Activated CD4-positive, CD25-positive, alpha-beta regulatory T cell (primary cell): ENCODE measurements at places on chromosomes 5 and 9.

GRCh38 chr9:135303865-135304499, 175.6 kb upstream of the PPP1R26 start:
- no peak for DNase-seq

- DNase-seq: no peak
Measured at GRCh38 chr9:130172161-130172857, at the start of gene NCS1. TSS of gene NCS1 (plus strand) at chr9:130172404. CDS start at chr9:130172664, 260 bp downstream.

GRCh38 chr5:174655351-174655750, 69.0 kb upstream of the MSX2 start:
- no peak for DNase-seq

- DNase-seq: no peak
Measured at GRCh38 chr5:115623658-115624057, 2.2 kb downstream of the TMED7 start.

GRCh38 chr5:31415009-31415923, 116.6 kb downstream of the DROSHA start:
- no peak for DNase-seq

DNA sequence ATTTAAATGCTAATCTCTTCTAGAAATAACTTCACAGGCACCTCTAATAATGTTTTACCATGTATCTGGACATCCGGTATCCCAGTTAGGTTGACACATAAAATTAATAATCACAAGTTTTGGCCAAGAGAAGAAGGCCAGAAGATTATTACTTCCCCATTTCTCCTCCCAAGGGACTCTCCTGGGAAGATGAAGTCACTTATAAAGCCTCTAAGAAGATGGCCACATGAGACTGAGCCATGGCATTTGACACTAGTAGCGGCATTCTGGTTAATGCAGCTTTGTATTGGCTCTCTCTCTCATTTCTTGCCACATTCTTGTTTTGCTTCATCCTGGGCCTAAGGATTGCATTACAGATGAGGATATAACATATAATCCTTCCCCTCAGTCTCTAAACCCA, 34.5 kb upstream of the RASA1 start:
- no peak for DNase-seq

GRCh38 chr9:116360016-116360415, 206.4 kb downstream of the PAPPA start:
- DNase-seq: no peak

DNA sequence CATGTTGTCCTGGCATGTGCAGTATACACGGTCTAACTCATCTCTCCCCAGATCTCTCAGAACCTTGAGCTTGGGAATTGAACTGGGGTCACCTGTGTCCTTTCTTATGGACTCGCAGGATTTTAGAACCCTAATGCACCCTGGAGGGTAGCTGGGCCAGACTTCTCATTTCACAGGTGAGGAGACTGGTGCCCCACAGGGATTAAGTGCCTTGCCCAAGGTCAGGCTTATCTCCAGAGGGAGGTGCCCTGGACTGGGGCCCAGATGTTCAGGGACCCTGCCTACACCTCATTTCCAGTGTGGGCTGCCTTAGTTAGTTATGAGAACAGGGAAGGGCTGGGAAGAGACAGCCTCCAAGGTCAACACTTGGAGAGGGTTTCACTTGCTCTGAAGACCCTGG, 4.0 kb upstream of the NUP214 start:
- no peak for DNase-seq

GRCh38 chr5:76724871-76725270, 8.9 kb downstream of the F2R start:
- no peak for DNase-seq

- no peak for DNase-seq
Measured at GRCh38 chr5:143970159-143970558, 158.2 kb downstream of the HMHB1 start.

DNA sequence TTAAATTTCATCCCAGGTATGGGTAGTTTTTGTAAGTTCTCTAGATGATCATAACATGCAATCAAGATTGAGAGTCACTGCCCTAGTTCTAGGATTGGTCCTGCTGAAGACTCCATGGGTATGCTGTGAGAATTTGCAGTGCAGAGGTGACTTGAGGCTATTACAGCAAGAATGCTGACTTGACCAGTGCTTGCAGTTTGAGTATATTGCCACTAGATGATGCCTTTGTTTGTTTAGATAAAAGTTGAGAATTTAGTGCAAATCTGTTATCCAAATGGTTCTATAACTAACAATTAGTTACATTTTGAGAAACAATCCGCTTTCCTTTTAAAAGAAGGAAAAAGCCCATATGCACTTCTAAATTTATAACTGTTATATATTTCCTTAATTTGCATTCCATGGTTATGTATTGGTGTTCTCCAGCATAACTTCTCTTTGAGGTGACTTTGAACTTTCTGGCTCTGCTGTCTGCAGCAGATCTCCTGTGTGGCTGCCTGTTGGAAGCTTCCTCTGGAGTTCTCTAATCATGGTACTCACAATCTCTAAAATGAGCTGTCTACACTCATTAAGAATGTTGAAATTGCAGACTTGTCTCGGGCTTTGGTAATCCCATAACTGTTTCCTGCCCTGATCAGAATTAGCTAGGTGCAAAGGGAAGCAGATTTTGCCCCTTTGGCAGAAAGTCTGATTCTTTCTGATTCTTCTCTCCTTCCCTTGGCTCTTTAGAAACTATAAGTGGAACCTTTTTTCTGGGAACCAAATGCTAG, 24.9 kb downstream of the MELK start:
- DNase-seq: no peak

- no peak for DNase-seq
Measured at GRCh38 chr5:65796751-65797316, 74.8 kb downstream of the NLN start.

DNA sequence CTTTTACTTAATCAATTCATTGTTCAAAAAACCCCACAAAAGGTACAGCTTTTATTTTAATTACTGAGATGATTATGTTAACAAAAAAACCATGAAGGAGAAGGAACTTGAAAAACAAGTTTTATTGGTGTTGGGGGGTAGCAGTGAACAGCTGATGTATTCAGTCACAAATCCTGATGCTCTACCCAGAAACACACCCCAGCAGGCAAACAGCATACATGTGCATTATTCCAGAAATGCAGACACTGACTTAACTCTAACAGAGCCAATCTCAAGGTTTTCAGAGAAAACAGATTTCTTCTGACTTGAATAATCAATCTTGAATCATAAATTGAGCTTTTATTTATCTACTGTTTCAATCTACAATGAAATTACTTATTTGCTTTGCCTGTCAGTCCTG, 175.2 kb downstream of the ZSWIM6 start:
- DNase-seq: no peak
